ENCODE measurements at places on chromosomes 1 and 21. TPM values are rescaled to one million over a fixed set of nuclear protein-coding genes. Genes with fewer than 3 reads are reported as not detected.

Gene PDE9A
- 40.7 TPM for total RNA-seq

Gene ACKR1
- 0.98 TPM for total RNA-seq

Gene SLFNL1
- total RNA-seq: 0.37 TPM

Gene CD5L
- not detected for total RNA-seq

Gene FAM3B
- 0.23 TPM for total RNA-seq

Gene PCBP3
- 5.6 TPM for total RNA-seq

Gene RNU1-3
- 3,042 TPM for total RNA-seq

Gene PI4KB
- total RNA-seq: 46.3 TPM

Gene MT1HL1
- total RNA-seq: not detected

Gene PTPN22
- not detected for total RNA-seq

Gene DAB1
- 14.0 TPM for total RNA-seq

Gene CHD1L
- total RNA-seq: 85.5 TPM

Gene DEPDC1
- 31.6 TPM for total RNA-seq

Gene SELE
- not detected for total RNA-seq

Gene FTCD
- 1.4 TPM for total RNA-seq

Gene LELP1
- total RNA-seq: not detected

Gene PLXNA2
- total RNA-seq: 37.7 TPM

Gene DMBX1
- total RNA-seq: not detected

- DNase-seq: no peak
Observed at GRCh38 chr1:183318433-183318832, 99.7 kb downstream of the NMNAT2 start.

DNA sequence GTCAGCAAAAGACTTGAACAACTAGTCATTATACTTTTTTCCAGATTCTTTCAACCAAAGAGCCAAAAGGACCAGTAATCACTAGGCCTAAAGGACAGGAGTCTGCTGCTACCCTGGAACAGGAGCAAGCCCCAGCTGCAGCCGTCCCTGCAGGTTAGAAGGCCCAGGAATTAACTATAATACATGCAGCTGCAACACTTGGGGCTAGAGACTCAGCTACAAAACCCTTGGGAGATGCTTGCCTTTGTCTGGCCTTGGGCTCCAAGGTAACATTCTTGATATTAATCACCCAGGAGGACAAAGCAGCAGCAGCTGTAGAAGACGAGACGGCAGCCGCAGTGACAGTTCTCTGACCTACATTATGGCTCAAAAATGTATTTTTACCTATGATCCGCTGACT lies 841.2 kb upstream of the ADGRL4 start:
- DNase-seq: peak; percentile 16

DNA sequence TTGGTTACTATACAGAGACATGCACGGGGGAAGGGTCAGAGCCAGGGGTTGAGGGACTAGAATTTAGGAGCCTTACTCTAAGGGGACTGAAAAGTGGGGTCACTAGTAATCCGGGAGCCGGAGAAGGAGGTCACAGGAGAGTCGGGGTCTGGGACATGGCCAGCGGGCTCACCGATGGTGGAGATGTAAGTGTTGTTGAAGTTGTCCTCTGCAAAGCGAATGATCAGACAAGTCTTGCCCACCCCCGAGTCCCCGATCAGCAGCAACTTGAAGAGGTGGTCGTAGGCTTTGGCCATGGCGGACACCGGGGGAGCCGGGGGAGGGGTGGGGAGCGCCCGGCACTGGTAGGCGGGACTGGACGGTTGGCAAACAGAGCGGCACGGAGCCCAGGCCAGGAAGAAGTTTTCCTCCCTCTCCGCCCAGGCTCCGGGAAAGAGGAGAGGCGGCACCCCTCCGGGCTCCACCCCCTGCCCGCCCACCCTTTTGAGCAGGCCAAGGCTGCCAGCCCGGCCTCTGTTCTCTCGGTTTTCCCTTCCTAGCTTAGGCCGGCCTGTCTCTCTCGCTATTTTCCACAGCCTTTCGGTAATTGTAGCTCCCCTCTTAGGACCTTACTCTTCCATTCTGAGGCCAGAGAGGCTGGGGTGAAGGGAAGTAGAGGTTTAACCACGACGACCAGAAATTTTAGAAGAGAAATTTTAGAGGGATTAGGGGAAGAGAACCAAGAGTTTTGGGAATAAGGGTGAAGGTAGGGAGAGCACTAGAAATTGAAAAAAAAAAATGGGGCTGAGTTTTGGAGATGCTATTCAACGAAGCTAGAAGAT lies at the start of gene RAB13:
Gene RAB13 (minus strand): TSS at position 399 of the 821 bp plus-strand sequence. CDS start 103 bp downstream, at position 296.
- peak; percentile 64 for DNase-seq

- no peak for DNase-seq
Observed at GRCh38 chr1:108598340-108598739, 38.4 kb downstream of the EEIG2 start.

- no peak for DNase-seq
Observed at GRCh38 chr1:2526824-2527555, 594 bp upstream of the PANK4 start.

- no peak for DNase-seq
Observed at GRCh38 chr1:182080040-182080439, 18.5 kb upstream of the ZNF648 start.

- DNase-seq: no peak
Observed at GRCh38 chr1:164688791-164689190, 129.8 kb downstream of the PBX1 start.

DNA sequence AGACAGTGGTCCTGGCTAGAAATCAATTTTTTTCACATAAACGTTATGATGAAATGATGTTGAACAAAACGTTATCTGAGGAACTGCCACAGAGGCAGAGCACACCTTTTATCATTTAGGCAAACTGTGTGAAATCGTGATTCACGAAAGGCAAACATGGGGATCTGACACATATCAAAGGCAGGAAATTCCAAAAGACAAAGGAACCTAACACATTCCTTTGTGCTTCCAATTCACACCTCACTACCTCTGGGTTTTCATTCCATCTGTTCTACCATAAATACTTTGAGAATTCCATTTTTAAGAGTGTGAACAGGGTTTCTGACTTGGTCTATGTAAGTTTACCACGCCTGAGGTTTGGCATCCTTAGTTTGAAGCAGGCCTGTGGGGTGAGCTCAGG lies 119.5 kb upstream of the KRTAP19-8 start:
- no peak for DNase-seq

DNA sequence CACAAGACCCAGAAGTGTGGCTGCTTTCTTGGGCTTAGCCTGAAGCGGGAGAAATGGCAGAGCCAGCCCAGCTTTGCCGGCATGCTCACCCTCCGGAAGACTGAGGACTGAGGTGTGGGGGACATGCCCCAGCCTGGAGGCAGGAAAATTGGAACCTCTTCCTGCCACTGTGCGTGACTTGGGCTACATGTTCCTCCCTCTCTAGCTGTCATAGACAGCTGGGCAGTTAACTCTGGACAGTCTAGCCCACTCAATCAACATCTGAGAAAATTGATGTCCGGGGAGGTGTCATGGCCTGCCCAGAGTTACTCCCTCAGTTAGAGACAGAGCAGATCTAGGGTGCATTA lies 59.7 kb downstream of the UBE2T start:
- no peak for DNase-seq

DNA sequence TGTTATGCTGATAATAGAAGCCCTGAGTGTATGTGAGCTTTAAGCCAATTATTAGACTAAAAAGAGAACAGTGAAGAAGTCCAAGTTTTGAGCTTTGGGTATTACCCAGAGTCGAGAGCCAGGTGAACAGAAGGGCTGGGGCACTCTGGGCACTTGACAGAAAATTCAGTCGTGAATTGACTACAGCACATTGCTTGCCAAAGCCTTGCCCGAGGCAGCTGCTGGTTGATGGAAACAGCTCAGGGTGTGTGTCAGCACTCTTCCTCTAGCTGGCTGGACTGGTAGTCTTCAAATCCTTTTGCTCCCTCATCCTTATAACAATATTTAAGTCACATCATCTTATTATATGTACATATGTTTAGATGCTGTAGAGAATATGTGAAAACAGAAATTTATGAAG lies 21.3 kb downstream of the PDE4B start:
- DNase-seq: no peak

DNA sequence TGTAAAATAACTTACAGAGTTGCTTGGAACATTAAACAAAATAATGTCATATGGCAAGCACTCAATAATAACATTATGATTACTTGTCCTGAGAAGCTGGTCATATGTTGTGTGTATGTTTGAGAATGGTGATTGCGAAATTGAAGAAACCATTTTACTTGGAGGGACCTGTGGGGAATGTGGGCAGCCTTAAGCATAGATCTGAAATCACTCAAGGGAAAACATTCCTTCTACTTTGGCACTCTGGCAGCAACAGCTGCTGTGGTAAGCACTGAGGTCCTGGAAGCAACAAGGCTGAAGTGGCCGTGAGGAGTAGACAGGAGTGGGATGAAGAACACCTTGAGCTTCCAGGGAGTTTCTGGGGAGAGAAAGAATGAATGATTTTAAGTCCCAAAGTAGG lies 165.4 kb upstream of the ADAMTS5 start:
- DNase-seq: no peak

- no peak for DNase-seq
Observed at GRCh38 chr1:8343464-8344001, 25.6 kb downstream of the SLC45A1 start.

GRCh38 chr1:118898712-118899111 lies 89.4 kb downstream of the TBX15 start:
- no peak for DNase-seq

DNA sequence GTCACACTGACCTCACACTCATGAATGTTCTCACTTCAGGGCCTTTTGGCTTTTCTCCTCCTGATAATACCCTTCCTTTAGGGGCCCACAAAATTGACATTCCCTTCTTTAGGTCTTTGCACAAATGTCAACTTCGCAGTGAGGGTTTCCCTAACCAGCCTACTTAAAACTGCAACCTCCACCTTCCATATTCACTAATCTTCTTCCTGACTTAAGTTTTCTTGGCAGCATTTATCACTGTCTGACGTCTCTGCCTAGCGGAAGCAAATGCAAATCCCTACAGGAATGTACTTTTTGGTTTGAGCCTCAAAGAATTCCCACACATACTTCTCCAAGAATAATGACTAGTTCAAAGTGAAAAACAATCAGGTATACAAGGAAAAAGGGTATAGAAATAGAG lies 32.8 kb downstream of the INTS7 start:
- no peak for DNase-seq

GRCh38 chr1:222127526-222128152 lies 385.8 kb upstream of the DUSP10 start:
- no peak for DNase-seq

DNA sequence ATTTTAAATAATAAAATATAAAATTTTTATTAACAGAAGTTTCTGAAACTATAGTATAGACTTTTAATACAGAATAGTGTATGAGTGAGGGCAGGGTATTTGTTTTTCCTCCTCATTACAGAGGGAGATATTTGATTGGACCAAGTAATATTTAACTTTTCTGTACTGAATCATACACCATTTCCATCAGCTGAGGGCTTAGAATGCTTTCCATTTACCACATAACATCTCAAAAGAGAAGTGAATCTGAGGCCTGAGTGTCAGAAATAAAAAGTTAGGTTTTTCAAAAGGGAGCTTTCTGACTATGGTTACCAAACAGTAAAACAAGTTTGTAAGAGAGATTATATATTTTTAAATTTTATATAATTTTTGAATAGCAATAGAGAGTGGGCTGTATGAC lies 29.5 kb downstream of the TLCD4 start:
- DNase-seq: no peak

DNA sequence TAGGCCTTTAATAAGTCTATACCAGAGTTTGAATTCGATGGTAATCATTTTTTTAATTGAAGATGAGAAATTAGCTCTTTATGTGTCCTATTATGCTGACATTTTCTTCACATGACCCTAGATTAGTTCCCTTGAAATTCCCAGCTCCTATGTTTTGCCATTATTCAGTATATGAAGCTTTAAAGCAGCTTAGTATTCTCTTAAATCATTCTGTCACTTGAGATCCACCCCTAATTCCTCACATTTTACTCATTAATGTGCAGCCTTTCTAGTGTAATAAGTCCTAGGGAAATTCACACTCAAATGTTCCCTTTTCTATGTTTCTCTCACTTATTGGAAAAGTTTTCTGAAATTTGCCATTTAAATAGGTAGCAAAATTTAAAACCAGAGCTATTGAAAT lies 704.5 kb upstream of the B3GALT2 start:
- no peak for DNase-seq

DNA sequence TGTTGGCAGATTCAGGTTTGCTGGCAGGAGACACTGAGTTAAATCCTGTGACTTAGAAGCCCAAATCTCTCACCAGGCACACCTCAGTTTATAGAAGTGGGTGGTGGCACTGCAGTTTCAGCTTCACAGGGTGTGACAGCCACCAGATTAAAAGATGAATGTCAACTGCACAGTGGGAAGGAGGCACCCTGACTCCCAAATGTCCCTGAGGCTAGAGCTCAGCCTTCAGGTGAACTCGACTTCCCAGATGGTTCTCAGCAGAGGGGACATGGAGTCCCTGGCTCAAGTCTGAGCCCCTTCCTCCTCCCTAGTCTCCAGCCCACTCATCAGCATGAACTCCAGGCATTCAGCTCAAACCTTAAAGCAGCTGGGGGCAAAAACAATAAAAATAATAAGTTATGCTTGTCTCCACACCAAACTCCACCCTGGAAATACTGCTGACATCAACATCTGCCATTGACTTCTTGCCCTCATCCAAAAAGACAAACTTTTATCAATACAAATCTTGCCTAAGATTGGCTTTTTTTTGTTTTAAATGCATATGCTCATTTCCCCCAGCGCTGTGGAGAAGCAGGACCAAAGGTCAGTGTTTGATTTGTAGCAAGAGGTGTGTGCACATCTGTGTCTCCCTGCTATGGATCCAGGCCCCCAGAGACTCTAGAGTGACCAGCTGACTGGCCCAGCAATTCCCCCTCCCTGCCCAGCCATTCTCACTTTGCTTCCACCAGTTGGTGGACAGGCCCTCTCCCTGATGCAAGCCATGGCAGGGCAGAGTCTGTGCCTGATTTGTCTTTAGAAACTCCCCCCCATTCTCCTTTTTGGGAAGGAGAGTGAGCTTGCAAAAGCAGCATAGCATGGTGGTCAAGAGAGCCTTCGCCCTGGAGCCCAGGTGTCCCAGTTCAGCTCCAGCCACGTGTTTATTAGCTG lies 18.5 kb upstream of the S100A7 start:
- DNase-seq: no peak

GRCh38 chr1:212968368-212968863 lies 18.1 kb downstream of the VASH2 start:
- DNase-seq: no peak

DNA sequence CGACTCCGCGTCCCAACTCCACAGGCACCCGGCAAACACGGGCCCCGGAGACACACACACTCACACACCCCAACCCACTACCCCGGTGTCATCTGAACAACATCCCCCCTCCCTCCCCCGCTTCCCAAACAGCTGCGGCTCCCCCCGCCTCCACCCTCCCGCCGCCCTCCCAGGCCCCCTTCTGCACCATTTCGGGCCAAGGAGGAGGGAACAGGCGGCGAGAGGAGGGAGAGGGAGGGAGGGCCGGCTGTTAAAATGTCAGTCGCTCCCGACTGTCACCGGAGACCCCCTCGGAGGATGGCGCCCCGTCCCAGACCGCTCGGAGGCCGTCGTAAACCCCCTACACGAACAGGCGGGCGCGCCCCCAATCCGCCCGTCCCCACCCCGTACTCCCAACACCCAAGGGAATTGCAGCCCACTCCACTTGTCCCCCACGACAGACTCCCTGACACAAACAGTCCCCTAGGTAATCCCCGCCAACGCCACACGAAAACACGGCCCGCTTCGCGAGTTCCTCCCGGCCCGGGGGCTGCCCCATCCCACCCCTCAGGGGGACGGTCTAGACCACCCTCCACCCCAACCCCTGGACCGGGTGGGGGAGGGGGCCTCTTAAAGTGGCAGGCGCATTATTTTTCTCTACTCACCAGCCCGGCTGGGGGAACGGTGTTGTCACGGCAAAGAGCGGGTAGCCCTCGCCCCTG lies 583 bp downstream of the MEF2D start:
- peak; percentile 49 for DNase-seq

GRCh38 chr1:89588480-89588879 lies 44.4 kb upstream of the LRRC8C start:
- DNase-seq: no peak

GRCh38 chr21:31142600-31142999 lies 104.3 kb upstream of the KRTAP19-8 start:
- no peak for DNase-seq
